ENCODE measurements at places on chromosomes 16 and 17.
A peak's percentile ranks its signal among the peaks of the same experiment; 100 is the strongest.

DNA sequence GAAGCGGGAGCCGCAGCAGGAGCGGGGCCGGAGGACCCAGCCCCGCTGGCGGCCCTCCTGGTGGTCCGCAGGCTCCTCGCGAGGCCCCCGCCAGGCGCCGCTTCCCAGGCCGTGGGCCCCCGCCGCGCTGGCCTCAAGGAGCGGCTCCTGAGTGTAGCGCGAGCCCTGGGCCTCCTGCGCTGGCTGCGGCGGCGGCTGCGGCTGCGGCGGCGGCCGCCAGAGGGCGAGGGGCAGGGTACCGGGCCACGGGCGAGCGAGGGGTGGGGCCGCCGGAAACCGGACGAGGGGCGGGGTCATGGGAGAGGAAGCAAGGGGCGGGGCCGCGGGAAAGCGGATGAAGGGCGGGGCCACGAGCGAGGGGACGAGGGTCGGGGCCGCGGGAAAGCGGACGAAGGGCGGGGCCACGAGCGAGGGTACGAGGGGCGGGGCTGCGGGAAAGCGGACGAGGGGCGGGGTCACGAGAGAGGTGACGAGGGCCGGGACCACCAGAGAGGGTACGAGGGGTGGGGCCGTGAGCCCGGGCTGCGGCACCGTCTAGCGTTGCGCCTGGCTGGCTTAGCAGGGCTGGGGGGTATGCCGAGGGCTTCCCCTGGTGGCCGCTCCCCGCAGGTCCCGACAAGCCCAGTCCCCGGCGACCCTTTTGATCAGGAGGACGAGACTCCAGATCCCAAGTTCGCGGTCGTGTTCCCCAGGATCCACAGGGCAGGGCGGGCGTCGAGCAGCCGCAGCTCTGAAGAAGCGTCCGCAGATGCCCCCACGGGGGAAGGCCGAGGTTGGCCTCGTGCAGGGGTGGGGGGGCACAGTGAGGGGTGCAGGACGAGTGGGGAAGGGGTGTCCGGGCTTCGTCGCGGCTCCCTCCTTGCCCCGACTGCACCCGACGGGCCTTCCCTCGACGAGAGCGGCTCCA, 1.7 kb downstream of the MYO15B start:
- DNase-seq, result peak; percentile 85

DNA sequence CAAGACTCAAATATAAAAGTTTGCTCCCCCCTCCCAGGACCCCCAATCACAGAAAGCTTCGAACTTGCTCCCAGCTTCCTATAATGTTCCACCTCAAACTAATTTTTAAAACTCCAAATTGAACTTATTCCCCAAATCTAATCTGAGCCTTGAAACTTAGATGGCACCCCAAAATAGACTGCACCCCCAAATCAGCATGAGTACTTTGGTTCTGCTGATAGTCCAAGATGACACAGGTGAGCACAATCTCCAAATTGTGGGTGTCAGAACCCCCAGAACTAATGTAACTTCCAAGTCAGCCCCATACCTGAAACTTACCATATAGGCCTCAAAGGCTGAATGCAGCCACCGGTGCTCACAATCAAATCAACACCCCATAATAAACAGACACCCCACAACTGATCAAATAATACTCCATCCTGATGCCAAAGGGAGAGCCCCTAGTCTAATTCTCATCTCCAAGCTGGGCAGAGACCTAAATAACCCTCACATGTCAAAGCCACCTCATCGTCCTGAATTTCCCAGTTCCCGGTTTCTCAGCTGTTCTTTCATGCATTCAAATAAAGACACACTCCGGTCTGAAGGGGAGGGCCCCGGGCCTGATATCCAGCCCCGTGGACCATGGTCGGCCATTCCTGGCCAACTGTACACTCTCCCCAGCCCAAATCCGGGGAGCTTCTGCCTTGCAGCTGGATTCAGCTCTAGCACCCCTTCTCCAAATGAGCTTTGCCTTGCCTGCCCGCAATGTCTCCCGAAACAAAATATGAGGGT, 1.8 kb upstream of the BCL6B start:
- no peak for DNase-seq

DNA sequence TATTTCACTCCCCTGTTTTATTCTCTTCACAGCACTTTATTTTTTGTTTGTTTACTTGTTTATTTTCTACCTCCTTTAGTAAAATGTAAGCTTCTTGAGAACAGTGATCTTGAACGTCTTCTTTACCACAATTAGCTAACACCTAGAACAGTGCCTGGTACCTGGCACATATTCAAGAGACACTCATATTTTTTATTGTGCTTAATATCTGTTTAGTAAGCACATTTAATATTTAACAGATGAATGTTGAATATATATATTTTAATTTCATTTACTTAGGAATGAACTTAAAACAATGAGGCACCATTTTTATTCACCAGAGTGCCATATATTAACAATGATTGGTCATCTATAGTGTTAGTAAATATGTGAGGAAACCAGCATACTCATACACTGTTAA, 130.2 kb downstream of the STXBP4 start:
- DNase-seq, result no peak

GRCh38 chr17:21268596-21269188, 15.5 kb upstream of the NATD1 start:
- DNase-seq, result no peak

DNA sequence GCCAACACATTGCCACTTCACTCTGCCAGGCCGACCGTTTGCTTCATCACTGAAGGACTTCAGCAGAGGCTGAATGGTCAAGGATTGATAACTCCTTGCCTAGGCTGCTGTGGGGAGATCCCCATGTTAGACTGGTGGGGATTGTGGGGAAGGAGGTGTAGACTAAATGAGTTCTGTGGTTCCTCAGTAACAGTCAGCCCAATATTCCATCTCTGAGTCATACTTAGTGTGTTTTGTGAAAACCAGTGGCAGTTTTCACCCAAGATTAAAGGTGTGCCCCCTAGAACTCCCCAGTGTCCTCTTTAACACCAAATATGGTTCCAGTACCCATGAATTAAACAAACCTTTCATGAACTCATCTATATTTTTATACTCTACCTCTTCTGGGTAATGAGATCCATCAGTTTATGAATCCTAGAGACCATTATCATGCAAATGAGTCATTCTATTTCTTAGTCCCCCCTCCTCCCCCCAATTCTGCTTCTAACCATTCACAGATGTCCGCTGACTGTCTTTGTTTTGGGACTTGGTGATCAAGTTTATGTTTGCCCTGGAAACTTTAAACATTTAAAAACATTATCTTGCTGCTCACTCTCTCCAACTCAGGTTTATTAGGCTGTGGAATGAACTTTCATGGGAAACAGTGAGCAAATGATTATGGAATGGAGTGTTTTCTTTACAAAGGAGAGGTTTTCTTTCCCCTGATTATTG, 66.8 kb upstream of the GAS7 start:
- DNase-seq, result no peak

DNA sequence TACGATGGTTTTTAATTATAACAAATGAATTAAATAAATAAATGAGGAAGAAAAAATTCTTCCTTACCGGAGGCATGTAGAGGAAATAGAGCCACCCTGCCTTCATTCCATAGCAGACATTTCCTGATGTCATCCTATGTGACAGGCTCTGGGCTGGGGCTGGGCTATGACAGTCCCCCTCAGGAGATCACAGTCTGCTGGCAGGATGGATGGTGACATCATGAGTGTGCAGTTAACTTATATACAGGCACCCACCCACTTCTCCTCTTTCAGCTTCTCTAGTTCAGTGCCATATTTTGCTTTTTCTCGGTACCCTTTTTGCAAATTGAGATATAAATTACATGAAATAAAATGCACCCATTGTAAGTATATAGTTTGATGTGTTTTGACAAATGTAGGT, 6.4 kb upstream of the CMTM3 start:
- DNase-seq, result no peak

GRCh38 chr17:57266902-57267311, 10.6 kb downstream of the MSI2 start:
- no peak for DNase-seq

DNA sequence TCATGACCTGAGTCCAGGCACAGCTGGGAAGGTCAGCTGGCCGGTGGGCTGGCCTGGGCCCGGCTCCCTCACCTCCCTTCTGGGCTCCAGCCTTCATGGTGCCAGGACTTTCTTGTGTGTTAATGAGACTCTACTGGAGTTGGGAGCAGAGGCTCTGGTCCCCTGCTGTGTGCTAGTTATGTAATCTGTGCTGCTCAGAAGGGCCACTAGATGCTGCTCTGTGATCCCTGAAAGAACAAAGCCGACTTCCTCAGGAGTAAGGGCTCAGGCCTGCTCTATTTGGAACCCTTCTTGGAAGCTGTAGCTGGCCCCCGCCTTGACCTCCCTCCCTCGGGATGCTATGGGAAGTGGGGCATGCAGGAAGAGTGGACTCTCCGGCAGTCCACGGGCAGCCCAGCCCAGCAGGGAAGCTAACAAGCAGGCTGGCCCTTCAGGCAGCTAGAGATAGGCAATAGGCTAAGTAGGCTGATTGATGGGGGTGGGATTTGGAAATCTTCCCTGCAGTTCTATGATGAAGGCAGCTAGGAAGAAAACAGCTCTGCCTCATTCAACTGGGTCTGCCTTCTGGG, 3.3 kb upstream of the CDK5R1 start:
- peak; percentile 8 for DNase-seq

DNA sequence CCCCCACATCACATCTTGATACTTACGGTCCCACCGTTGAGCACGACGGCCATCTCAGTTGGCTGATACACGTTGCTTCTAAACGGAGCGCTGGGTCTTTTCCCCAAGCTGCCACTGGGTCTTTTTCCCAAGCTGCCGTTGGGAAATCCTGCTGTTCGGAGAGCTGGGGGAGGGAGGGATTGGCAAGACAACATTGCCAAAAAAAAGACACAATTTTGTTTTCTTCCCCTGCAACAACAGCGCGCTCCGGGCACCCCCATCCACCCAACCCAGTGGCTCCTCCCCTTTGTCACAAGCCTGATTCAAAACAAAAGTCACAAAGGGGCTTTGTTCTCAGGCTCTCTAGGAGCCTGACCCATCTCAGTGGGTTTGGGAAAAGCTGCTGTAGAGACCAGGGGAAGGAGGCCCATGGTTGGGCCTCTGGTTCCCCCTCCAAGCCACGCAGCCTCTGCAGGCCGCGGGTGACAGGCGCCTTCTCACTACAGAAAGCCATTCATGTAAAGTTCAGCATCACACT, 22.8 kb downstream of the GPRC5B start:
- no peak for DNase-seq

- no peak for DNase-seq
Observed at GRCh38 chr17:70905796-70906195, 736.5 kb downstream of the KCNJ2 start.

DNA sequence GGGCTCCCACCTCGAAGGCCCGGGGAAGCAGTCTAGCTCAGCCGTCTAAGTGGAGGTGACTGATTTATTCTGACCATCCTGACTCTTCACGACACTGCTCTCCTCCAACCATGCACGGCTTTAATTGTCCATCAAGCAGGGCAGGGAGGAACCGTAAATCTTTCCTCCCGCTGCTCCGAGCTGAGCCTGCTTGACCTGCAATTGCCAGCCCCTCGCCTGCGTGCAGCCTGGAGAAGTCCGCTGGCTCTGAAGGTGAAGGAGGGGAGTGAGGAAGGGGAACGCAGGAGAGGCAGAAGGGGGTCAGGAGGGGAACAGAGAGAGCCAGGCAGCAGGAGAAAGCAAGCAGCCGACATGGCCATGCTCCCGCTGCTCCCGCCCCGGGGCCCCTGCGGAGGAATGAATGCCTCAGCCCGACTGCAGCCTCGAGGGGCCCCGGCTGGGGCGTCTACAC, 10.1 kb downstream of the RBFOX3 start:
- DNase-seq, result no peak

- DNase-seq, result no peak
Observed at GRCh38 chr16:86354641-86355513, 155.4 kb upstream of the FOXF1 start.

DNA sequence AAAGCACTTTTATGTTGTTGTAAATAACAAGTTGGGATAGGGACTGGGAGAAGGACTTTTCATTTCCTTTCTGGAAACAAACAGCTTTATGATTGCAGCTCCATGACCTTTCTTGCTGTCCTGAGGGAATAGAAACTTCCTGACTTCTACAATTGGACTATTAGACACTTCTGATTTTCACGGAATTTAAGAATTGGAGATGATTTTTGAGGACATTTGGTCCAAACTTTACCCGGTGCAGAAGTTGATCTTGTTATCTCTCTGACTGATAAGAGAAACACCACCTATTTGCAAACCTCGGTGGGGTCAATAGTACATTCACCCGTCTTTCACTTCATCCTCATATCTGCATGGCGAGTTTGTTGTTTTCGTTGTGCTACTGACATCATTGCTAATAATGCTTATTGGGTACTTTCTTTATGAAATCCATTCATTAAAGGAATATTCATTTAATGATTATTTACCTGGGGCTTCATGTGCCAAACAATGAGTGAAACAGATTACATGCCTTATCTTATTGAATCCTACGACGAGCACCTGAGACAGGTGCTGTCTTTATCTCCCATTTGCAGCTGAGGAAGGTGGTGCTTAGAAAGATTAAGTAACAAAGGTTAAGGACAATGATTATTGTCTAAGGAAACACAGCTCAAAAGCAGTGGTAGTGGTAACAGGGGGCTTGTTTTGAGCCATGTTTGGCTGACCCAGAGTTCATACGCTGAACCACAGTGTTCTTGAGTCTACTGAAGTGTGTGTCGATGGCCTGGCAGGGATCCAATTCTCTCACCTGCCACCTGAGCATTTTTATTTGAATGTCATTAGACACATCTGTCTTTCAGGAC, 176.9 kb upstream of the FAM20A start:
- DNase-seq, result no peak

GRCh38 chr16:29898804-29899515, 390 bp downstream of the SEZ6L2 start:
- no peak for DNase-seq

DNA sequence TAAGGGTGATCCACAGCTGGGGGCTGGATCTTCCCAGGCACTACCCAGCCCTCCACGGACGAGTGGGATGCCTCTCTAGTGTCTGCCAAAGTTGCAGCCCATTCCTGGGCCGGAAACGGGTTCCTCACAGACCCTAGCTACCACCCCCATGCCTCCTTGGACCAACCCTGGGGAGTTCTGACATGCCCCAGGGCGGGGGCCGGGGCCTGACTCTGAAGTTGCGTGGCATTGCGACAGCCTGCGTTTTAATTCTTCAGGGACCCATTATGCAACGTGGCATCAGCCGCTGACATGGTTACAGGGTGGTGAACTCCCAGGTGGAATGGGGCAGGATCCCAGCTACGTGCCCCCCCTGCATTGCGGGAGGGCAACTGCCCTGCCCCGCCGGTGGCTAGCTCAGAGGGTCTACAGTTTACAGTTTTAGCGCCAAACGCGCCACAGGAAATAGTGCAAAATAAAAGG, 2.7 kb downstream of the CBX4 start:
- DNase-seq, result no peak

- no peak for DNase-seq
Observed at GRCh38 chr16:75262104-75262799, 10.8 kb upstream of the BCAR1 start.

DNA sequence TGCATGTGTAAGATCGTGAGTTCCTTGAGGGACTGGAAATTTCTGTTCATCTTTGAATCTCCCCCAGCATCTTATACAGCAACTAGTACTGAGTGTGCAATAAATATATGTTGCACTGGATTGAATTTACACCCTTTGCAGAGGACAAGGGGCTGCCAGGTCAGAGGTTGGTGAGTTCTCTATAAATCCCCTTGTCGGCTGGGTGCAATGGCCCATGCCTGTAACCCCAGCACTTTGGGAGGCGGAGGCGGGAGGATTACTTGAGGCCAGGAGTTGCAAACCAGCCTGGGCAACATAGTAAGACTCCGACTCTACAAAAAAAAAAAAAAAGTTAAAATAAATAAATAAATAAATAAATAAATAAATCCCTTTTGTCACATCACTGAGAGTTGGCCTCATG, 9.4 kb upstream of the SP6 start:
- no peak for DNase-seq
